ENCODE measurements at places on chromosomes 2 and 18. TPM values are rescaled to one million over a fixed set of nuclear protein-coding genes. Genes with fewer than 3 reads are reported as not detected.

Gene FEV
- not detected for total RNA-seq

Gene FBXO41
- 25.3 TPM for total RNA-seq

Gene SCN7A
- total RNA-seq = not detected

Gene ALPP
- total RNA-seq = not detected

Gene PSMG2
- total RNA-seq = 105 TPM

Gene TMEM182
- 4.1 TPM for total RNA-seq

Gene IL36A
- total RNA-seq = 0.34 TPM

Gene SETBP1
- total RNA-seq = 27.4 TPM

Gene KANSL3
- total RNA-seq = 45.8 TPM

Gene IL1B
- not detected for total RNA-seq

Gene TGFA
- not detected for total RNA-seq

Gene QPCT
- total RNA-seq = 0.71 TPM

Gene SPATA3
- not detected for total RNA-seq

DNA sequence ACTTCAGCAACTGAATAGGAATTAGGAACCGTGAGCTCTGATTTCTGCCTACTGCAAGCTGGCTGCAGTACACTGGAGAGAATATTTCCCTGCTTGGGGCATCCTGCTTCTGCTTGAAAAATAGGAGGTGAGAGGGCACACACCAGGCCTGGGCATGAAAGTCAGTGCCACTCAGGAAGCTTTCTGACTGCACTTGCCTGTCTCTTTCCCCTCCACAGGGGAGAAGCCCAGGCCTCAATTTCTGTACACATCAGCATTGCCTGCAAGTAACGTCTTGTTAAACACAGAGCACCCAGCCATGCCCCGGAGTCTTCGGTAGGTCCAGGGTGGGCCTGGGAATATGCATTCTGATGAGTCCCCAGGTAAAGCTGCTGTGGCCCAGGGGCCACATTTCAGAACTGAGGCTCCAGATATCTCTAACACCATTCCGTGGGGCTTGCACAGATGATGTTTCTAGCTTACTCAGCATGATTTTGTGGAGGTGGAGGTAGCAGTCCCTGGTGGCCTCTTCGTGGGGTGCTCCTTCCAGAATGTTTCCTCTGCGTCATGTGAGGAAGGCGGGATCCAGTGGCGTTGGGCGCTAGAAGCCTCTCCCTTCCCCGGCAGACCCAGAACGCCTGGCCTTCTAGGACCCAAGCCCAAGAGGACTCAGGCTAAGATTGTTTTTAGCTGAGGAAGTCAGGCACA lies 114.1 kb downstream of the ZBTB7C start:
- DNase-seq = no peak

DNA sequence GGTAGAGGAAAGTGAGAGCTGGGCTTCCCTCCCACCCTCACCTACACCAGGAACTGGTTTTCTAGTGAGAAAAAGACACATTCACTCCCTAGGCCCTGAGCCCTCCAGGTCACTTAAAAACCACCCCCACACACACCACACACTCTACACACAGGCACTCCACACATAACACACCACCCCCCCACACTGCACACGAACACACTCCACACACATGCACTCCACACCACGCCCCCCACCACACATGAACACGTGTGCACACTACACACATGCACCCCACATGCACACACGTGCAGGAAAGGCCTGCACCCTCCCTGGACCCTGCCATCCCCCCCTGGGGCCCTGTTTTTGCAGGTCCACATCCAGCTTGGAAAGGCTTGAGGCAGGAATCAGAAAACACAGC lies 67.6 kb downstream of the RALBP1 start:
- DNase-seq = no peak

- no peak for DNase-seq
Observed at GRCh38 chr18:68431111-68431921, 283.6 kb downstream of the TMX3 start.

DNA sequence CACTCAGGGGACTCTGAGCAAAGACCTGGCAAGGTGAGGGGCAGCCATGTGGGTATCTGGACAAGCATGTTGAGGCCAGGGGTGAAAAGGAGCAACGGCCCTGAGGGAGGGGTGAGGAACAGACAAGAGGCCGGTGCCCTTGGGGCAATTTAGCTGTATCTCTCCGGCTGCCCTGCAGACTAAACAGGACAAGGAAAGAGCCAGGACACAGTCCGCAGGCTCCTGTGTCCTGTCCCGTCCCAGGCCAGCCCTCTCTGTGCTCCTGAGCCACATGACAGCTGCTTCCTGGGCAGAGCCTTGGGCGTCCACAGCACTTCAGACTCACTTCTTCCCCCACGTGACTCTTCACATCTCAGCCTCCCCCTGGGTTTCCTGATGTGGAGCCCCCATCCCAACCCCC lies 206.1 kb downstream of the KLHL29 start:
- DNase-seq = no peak

GRCh38 chr18:55166260-55166598 lies 207.0 kb upstream of the CCDC68 start:
- DNase-seq = no peak

GRCh38 chr2:223230352-223230751 lies 178.4 kb downstream of the KCNE4 start:
- no peak for DNase-seq

DNA sequence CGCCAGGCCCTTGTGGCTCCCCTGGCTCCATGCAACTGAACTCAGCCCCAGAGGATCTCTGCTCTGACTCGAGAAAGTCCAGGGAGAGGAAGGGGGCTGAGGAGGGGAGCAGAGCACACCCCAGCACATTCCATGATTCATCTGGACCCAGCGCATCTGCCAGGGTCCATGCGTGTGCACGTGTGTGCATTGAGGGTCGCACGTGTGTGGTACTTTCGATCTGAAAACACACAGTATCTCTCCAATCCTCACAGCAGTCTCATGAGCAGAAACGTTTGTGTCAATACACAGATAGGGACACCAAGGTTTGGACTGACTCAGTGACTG lies 146.4 kb upstream of the ID2 start:
- DNase-seq = no peak

- no peak for DNase-seq
Observed at GRCh38 chr2:53881986-53882385, 22.2 kb upstream of the GPR75 start.

DNA sequence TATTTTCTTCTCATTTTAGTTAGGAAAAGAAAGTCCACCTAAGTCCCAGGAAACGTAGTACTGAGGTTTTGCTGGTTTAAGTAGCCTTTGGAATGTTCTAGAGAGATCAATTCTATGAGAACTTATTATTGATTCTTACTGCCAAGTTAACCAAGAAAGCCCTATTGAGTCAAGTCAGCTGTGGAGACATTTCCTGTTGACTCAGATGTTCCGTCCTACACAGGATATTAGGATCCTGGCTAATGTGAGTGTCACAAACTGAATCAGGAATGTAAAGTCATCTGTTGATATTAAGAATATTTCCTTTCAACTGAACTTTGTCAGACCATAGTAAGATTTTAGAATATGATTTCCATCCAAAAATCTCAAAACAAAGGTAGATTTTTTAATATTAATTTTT lies 654.3 kb downstream of the LRRTM4 start:
- no peak for DNase-seq

DNA sequence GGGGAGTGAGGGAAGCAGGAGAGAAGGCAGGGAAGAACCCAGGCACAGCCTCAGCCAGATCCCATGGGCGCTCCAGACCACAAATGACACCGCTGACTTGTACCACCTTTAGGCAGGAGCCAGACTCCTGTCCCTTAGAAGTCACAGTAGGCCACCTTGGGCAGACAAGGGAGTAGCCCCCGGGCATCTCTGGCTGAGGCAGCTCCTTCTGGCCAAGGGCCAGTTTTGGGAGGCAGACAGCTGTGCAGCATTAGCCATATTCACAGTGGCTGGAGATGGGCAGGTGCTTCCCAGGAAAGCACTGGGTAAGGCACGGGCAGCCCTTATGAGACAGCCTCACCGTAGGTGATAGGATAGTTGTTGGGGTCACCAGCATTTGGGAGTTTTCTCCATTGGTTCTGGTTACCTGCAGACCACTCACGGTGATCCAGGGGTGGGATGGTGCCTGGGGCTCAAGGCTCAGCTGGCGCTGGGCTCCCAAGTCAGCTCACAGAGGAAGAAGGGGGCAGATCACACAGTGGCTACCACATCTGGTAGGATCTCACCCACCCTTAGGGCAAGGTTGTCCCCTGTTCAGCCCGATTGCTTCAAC lies 2.1 kb downstream of the ASTL start:
- no peak for DNase-seq

DNA sequence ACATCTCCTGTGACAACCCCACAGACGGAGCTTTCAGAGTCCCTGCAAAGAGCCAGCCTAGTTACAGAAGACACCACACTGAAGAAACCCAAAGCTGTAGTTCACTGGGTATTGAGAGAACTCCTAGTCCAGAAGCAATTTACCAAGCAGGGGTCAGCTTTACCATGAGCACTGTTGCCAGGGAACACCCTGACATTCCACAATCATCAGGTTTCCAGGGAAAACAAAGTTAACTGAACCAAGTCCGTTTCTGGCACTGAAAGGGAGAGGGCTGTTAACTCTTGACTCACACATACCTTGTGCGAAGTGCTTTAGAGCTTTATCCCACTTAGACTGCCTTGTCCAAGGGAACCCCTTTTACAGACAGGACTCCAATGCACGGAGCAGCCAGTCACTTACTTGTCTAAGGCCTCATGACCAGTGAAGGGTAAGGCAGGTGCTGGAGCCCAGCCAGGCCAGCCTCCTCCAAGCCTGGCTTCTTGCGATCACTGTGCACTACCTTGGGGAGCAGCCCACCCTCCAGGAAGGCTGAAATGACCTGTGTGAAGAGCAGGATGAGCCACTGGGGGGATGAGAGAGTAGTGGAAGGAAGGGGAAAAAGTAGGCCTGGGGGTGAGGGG lies 53.9 kb downstream of the REEP1 start:
- no peak for DNase-seq

GRCh38 chr2:28620801-28621171 lies 124.9 kb downstream of the PLB1 start:
- no peak for DNase-seq

- DNase-seq = no peak
Observed at GRCh38 chr18:27769152-27769551, 407.8 kb downstream of the CDH2 start.

- DNase-seq = no peak
Observed at GRCh38 chr18:58535340-58536201, 93.3 kb downstream of the ALPK2 start.

GRCh38 chr2:136765256-136766072 lies at the start of gene THSD7B:
Gene THSD7B (plus strand): TSS chr2:136765545. CDS start chr2:136882179, 116,634 bp downstream.
- no peak for DNase-seq
